ENCODE measurements at places on chromosomes 1 and 21.

- no peak for DNase-seq
These were observed 56.2 kb upstream of the DPH5 start for GRCh38 chr1:101081496-101082488.

DNA sequence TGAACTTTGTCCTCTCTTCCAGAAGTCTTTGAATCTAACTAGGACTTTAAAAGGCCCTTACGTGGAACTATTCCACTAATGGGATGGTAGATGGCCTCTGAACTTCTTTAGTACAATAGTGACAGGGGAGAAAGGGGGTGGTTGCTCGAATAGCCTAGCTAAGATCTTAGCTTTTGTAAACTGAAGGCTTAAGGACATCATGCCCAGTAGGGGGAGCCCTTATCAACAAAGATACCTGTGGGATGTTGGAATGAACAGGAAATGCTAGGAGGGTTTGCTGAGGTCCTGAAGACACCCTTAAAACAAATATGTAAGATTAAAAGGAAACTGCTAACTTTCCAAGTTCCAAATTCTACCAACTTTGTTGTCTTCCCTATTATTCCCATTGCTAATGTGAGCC, 33.2 kb downstream of the NHLH2 start:
- DNase-seq = peak; percentile 75

DNA sequence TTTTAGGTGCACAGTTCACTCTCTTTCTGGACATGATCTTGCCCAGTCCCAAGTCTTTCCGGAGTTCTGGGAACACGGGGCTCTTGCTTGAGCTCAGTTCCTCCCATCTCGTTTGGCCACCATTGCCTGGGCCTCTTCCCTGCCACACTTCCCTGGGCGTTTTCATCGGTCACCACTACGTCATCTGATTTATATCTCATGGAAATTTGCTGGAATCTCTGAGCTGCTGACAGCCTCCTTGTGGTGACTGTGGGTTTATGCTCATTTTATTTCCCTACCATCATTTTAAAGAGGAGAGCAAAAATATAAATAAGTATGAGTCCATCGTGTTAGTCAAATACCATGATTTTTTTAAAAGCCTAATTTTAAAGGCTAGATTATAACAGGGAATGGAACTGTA, 449.1 kb upstream of the KAZN start:
- no peak for DNase-seq

- no peak for DNase-seq
These were observed 12.1 kb upstream of the C8B start for GRCh38 chr1:56977910-56978309.

DNA sequence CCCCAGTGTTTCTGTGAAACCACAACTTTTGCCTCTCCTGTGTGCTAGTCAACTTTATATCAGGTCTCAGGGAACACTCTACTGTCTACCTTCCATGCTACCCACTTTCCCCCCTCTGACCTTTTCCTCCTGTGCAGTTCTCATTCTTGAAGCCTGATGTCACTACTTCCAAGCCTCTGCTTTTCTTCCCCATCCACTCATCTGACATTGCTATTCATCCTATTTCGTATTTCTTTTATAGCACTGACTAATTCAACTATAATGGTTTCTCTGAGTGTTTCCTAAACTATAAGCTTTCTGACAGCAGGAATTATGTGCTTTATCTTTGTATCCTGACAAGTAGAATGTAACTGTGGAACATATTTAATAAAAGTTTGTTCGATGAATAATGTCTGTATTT, 18.2 kb upstream of the DPH5 start:
- no peak for DNase-seq

- DNase-seq = no peak
These were observed 31.6 kb upstream of the ACOT11 start for GRCh38 chr1:54516249-54516920.

GRCh38 chr21:17903029-17903806, 84.1 kb upstream of the C21orf91 start:
- peak; percentile 63 for DNase-seq

- no peak for DNase-seq
These were observed 22.4 kb downstream of the DDX20 start for GRCh38 chr1:111778066-111778465.

Measured in NCI-H1105 (cell line).